ENCODE measurements at places on chromosomes 1 and 21.

DNA sequence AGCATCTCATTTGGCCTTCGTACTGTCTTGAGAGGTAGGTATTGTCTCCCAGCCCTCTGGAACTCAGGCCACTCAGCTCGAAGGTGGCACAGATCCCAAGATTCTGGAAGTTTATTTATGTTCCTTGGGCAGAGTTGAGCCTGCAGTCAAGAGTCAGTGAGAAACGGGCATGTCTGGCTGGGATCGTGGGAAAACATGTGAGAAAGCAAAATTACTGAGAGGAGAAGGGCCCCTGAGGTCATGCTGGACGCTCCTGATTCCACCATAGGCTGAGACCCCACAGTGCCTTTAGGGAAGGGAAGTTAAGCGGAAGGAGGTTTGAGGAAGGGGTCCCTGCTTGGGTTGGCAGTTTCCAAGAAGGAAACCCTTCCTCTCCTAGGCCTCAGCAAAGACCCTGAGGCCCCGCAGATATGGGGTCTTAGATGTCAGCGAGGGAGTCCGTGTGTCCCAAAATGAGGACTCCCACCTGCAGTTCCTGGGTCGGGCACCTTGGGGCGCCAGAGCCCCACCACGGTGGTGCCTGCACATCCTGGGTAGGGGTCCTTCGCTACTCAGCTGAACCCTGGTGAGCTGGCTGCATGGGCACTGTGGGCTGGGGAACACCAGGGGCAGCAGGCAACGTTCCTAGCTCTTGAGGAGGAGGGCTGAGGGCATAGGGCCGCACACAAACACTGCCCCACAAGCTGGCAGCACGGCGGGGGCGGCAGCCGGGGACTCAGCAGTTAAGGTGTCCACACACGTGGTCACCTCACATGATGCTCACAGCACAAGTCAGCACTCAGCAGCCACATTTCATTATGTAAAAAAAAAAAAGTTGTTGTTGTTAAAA lies 12.3 kb upstream of the SEMA4A start:
- no peak for DNase-seq

DNA sequence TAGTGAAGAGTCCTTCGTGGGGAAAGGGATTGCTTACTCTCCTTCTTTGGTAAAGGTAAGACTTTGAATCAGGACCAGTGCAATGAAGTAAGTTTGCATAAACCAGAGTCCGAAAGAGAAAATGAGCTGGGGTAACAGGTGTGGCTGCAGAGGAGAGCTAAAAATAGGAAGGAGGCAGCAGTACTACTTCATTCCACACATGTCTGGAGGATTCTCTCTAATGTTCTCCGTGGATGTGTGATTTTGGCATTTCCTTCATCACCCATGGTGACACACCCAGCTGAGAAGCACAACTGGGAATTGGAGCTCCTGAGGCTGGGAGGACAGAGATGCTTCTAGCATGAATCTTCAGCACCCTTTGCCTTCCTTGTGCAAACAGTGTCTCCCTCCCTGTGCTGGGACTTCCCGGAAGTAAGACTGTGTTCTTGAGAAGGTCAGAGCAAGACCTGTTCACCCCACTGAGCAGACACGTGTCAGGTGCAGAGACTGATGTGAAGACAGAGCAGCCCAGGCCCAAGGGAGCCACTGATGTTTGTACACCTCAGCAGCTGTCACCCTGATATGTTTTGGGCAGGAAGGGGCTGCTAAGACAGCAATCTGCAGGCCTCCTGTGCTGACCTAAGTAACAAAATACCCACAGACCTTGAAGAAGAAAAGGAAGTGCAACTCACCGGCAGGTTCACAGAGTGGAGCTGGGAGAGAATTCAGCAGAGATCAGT lies 13.3 kb downstream of the FCRL1 start:
- no peak for DNase-seq

- DNase-seq: no peak
Observed at GRCh38 chr1:83704350-83704749, 294.6 kb downstream of the TTLL7 start.

GRCh38 chr1:112772781-112773180 lies 57.6 kb upstream of the PPM1J start:
- DNase-seq: no peak

GRCh38 chr1:13917607-13918006 lies 217.6 kb downstream of the PRDM2 start:
- DNase-seq: no peak

- DNase-seq: no peak
Observed at GRCh38 chr21:27152996-27153395, 186.1 kb upstream of the ADAMTS5 start.

DNA sequence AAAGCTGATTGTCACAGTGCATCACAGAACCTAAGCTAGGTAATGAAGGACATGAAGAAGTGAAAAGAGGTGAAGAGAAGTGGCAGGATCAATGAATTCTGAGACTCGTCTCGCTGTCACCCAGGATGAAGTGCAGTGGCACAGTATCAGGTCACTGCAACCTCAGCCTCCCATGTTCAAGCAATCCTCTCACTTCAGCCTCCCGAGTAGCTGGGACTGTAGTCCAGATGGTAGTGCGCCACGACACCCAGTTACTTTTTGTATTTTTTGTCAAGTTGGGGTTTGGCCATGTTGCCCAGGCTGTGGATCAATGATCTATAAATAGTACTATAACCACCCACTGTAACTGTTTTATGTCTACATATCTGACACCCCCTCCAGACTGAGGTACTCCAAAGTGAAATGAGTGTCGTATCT lies 33.1 kb downstream of the PTP4A2 start:
- DNase-seq: no peak

GRCh38 chr1:54795841-54796468 lies 5.2 kb downstream of the TTC22 start:
- DNase-seq: peak; percentile 65

DNA sequence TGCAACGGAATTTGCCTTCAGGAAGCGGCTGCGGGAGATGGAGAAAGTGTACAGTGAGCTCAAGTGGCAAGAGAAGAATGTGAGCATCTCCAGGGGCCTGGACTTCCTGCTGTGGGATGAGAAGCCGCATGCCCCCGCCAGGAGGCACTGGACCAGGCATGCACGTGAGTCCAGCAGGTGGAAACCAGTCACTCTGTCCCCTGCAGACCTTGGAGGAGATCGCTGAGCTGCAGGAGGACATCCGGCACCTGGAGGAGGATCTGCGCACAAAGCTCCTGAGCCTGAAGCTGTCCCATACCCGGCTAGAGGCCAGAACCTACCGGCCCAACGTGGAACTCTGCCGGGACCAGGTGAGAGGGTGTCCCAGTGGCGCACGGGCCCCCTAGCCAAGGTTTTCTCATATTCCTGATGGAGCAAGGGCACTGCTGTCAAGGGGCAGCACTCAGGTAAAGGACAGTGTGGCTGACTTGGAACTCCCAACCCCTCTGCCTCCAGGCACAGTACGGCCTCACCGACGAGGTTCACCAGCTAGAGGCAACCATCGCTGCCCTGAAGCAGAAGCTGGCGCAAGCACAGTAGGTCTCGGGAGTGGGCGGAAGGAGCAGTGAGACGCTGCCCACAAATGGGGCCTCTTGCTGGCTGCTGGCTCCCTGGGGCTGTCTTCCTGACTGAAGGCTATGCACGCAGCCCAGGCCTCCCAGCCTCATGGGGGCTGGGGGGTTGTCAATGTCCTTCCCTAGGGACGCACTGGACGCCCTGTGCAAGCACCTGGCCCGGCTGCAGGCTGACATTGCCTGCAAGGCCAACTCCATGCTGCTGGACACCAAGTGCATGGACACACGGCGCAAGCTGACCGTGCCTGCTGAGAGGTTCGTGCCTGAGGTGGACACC lies 1.2 kb upstream of the ADPRS start:
- no peak for DNase-seq

DNA sequence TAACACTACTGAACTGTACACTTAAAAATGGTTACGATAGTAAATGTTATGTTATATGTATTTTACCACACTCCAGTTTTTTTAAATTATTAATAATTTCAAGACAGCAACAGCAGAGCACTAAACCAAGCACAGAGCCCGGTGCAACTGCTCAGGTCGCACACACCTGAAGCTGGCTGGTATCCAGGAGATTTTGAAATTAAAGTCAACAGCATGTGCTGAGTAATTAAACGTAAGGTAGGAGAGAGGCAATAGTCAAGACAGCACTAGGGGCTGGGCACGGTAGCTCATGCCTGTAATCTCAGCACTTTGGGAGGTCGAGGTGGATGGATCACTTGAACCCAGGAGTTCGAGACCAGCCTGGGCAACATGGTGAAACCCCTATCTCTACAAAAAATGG lies 35.1 kb upstream of the SLC30A10 start:
- DNase-seq: peak; percentile 72
